ENCODE measurements at places on chromosomes 3 and 15. TPM values are rescaled to one million over a fixed set of nuclear protein-coding genes. Genes with fewer than 3 reads are reported as not detected.

- no peak for DNase-seq
Measured at GRCh38 chr15:88637841-88638625, 783 bp upstream of the ISG20 start.

Gene ARRDC4
- 7.1 TPM for total RNA-seq

Gene CLDN16
- total RNA-seq, result not detected

Gene CFAP161
- 0.55 TPM for total RNA-seq

Gene PIK3R4
- total RNA-seq, result 21.5 TPM

DNA sequence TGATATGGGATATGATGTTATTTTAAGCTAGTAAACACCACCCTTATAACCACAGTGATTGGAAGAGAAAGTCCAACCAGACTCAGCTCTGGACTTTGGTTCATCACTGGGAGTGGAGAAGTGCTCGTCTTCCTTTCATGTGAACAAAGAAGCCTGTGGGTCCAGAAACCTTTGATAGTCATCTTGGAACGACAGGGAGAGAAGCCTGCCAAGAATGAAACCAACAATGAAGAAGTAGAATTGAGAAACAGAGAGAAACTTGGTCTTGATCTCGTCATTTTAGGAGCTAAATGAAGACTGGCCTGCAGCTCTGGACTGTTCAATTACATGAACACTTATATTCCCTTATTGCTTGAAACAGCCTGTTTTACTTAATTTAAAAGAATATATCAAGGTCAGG, 13.1 kb upstream of the SLC35G2 start:
- no peak for DNase-seq

DNA sequence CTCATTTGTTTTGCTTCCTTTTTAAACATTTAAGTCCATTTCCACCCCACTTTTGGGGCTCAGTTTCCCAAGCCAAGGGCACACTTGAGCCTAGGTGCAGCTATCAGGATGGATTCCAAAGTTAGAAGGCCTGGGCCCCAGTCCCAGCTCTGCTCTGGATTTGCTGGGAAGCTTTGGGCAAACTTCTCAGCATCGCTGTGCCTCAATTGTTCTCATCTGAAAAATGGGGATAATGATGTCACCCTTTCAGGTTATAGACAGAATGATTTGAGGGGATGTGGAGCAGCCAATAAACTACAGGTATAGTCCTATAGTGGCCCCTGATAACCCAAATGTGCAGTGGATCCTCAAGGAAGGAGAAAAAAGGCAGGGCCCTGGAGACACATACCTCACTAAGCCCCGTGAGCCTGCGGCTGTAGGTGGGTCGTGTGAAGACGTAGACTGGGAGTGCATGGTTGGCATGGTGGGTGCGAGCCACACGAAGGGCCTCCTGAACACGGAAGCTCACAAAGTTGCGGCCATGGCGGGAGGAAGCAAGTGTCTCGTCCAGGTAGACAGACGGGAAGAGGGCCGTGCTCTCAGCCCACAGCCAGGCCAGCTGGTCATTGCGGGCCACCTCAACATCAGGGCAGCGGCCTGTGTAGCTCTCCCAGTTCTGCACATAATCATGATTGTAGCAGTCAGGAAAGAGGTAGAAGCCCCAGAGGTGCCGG, 3.2 kb downstream of the HYAL2 start:
- DNase-seq, result no peak

DNA sequence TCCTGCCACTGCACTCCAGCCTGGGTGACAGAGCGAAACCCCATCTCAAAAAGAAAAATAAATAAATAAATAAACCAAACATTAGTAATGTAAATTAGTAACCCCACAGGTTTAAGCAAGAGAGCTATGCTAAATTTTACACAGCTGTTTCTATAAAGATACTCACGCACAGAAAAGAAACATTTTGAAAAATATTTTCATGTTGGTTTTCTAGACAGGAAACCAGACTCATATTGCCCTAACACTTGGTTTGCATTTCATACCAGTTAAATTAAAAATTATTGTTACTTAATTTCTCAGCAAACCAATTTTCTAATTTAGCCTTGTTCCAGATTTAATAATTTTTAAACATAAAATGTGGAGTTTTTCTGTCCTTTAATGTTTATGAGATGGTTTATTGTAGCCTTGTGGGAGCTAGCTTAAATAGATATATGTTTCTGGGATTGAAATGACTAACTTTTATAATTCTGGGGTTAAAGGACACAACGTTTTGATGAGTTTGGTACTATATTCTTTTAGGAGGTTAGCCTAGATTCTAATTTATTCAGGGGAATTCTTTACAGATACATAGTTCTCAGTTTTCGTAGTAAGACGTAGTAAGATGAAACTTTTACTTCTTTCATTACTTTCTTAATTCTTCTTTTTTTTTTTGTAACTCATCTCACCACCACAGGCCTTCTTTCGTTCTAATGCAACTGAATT, 42.6 kb upstream of the SLC4A7 start:
- no peak for DNase-seq

Gene PCLAF
- total RNA-seq, result 34.7 TPM

Gene CALML4
- 4.5 TPM for total RNA-seq

- no peak for DNase-seq
Measured at GRCh38 chr3:43461345-43461744, 160.5 kb downstream of the ANO10 start.

GRCh38 chr3:149013726-149014125, 22.4 kb downstream of the GYG1 start:
- DNase-seq, result no peak

DNA sequence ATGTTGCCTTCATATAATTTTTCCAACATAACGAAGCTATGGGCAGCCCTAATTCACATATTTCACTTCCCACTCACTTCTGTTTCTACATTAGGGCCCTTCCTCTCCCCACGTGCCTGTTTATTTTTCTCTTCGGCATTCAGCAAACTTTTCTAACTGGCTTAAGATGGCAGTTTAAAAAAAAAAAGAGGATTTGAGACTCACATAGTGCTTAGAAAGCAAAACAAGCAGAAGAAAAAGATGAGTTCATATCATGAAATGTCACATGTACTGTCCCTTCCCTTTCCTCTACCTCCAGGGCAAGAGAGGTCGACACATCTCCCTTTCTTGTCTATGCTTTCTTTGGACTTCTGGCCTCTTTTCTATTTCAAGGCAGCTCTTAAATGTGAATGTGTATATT, 30.6 kb downstream of the SLC49A4 start:
- DNase-seq, result no peak

Gene ACTRT3
- 4.1 TPM for total RNA-seq

- DNase-seq, result peak; percentile 12
Measured at GRCh38 chr3:125350597-125350996, 24.5 kb downstream of the ZNF148 start.

DNA sequence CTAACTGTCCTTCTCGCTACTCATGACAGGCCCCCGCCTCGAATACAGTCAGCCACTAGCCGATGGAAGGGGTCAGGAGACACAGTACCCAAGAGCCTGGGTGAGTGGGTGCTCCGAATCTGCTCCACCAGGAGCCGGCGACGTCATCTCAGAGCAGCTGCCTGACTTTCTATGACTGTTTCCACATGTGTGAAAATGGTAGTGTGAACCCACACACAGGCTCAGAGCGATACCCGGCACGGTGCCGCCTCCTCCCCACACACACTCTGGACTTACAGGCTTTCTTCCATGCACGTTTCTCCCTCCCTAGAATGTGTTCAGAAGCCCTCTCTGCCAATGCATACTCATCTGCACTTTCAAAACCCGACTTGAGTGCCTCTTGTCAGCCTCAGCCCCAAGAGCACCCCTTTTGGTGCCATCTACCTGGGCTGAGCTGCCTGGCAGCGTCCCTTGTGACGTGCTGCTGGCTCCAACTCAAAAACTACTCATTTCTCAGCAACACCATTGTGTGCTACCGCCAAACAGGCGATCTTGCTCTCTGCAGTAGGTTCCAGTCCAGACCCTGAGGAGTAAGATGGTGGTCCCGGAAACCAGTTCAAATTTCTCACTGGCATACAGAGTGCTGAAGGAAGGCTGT, 29.7 kb downstream of the VGLL4 start:
- DNase-seq, result no peak

GRCh38 chr3:66348704-66349103, 127.9 kb downstream of the SLC25A26 start:
- no peak for DNase-seq

DNA sequence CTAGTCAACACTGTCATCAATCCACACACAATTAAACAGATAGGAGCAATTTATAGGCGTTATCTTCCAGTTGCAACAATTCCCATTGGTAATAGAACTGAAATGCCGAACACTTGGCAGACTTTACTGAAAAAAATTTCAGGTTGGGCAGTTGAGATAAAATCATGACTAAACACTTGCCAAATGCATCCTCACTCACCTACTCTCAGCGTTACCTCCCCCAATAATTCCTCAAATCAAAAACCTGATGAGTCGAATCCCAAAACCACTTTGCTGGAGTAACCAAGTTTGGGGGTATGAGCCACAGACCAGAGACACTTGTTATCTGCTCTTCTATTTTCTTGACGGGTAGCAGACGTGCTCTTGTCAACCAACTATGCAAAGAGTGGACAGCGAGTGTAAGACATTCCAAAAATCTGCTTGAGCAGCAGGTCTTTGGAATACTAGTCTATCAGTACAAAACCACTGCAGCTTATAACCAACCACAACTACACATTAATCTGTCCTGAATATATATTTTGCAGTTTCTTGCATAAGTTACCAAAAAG, 30.3 kb downstream of the PPP1R2 start:
- no peak for DNase-seq

DNA sequence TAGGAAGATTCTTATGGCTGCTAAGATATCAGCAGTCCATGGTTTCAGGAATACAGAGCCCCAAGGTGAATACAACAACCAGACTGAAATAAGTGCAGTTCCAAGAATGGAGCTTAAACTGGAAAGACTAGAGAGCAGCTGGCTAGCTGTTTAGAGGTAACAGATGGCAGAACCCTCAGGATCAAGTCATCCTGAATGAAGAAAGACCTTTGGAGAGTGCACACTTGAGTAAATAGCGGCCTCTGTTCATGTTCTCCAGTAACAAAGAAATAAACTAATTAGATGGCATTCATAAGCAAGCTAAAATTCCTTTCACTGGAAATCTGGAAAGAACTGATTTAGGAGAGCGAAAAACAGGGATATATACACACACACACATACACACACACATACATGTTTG, 968.4 kb downstream of the FHIT start:
- no peak for DNase-seq

GRCh38 chr15:98946301-98947255, 61.0 kb downstream of the PGPEP1L start:
- DNase-seq, result no peak

Gene SHC4
- 4.3 TPM for total RNA-seq

GRCh38 chr3:66534304-66534845, 33.6 kb upstream of the LRIG1 start:
- DNase-seq, result no peak

DNA sequence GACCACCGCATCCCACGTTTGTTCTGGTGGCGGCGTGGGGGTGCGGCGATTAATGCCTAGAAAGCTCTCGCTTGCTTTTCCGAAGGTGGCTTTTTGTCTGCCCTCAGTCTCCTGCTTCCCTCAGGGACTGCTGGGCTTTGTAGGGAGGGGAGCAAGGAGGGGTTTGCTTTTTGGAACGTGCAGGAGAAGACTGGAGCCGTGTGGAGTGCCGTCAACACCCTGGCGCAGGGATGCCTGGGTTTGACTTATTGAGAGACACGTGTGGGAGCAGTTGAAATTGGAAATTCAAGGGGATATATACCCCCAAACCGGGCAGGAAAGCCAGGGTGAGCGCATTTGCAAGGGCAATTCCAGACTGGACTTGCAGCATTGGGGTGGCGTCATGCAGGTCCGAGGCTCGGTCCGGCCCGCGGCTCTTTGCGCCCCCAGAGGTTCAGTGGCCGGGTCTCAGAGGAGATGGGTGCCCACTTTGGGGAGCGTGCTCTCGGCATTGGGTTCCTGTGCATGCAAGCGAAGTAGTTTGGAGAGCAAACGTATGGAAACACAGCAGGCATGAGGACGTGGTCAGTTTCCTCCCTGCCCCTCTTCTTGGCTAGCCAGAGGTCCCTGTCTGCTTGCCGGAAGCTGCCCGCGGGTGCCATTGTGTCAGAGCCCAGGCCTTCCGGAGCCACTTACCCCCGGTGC, 2.1 kb downstream of the EPHB1 start:
- DNase-seq, result no peak

DNA sequence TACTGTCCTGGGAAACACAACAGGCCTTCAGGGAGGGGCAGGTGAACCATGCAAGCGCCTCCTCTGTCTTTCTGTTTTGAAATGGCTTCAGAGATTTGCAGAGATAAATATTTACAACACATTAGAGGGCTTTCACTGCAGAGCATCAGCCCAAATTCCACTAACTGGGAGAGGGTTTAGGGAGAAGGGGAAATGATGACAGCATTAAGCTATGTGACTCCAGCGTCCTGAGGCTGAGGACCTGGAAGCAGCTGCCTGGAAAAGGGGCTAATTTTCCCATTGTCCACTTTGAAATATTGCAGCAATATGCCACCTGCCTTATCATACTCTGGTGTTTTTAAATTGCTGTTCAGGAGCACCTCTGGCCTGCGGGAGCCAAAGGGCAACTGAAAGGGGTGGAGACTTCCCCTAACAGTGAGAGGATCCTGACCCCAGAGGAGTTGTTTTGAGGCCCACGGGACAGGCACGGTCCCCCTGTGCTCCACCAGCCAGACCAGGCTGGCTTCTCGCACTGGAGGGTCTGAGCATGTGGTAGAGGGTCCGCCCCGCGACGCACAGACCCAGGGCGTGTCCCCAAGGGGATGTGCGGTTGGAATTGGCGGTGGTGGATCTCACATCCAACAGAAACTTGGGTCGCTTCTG, 110.6 kb downstream of the XXYLT1 start:
- DNase-seq, result peak; percentile 45

DNA sequence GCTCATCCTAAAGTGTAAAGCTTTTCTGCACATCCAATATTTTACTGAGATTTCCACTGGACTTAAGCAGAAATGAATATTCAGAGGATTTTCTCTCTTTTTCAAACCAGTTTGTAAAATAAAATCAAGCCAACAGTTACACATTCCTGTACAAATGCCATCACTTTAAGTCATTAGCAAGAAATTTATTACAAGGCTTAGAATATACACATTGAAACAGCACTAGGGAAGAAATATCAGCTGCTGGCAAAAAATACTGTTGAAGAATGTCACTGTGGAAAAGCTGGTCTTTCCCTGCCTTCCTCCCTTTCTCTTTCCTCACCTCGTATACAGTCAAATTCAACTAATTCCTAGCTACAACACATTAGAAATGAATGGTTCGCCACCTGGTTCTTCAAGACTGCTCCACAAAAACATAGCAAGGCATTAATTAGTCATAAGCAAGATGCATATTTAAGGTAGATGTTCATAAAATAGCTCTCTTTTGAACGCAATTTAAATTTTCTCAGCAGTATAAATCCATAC, 21.3 kb downstream of the PLOD2 start:
- DNase-seq, result no peak

GRCh38 chr15:101476756-101477155, 12.8 kb downstream of the PCSK6 start:
- DNase-seq, result no peak

- DNase-seq, result no peak
Measured at GRCh38 chr3:2920103-2920502, 190.1 kb downstream of the IL5RA start.
